Epithelial cell of prostate (primary cell): ENCODE measurements at places on chromosomes 5 and 9.

DNA sequence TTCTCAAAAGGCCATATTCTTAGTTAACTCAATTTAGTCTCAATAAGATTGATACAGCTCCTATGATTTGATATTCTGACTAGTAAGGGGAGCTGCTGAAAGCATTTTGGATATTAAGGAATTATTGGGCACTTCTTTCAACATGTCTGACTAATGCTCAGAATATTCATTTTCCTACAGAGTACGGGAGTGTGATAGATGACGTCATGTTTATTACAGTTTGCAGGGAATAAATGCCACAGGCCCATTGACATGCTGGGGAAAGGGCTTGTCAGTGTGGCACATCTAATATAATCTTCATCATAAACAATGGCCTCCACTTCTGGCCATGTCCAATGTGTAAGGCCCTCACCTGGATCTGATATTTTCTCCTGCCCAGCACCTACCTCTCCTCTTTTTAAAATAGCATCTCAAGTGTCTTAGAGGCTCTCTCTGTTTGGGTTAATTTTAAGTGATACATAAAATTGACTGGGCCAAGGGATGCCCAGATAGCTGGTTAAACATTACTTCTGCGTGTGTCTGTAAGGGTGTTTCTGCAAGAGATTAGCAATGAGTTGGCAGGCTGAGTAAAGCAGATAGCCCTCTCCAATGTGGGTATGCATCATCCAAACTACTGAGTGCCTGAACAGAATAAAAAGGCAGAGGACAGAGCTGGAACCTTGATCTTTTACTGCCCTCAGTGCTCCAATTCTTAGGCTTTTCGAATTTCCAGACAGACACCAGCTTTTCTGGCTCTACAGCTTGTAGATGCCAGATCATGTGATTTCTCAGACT, 99.3 kb downstream of the SLC24A2 start:
- peak; percentile 0 for DNase-seq

GRCh38 chr5:148512498-148512897, 128.7 kb downstream of the FBXO38 start:
- no peak for DNase-seq

- no peak for DNase-seq
Measured at GRCh38 chr9:17813798-17814197, 234.9 kb downstream of the SH3GL2 start.

- no peak for DNase-seq
Measured at GRCh38 chr5:14416621-14417275, 164.8 kb upstream of the OTULINL start.

DNA sequence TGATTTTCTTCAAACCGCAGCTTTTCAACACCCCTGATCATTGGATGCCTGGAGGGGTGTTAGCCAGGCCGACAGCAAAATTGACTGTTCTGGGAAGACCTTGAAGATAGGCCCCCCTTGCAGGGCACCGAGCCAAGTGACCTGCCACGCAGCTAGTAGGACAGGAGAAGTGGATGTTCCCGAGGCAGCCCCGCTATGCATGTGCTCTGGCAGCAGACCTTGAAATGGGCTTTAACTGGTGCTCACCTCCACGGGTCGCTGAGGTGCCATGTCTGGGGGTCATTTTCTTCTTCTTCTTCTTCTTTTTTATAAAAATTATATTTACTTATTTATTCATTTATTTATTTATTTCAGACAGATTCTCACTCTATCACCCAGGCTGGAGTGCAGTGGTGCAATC, 12.6 kb downstream of the FGF18 start:
- DNase-seq: no peak

- no peak for DNase-seq
Measured at GRCh38 chr5:42057254-42057690, 132.2 kb downstream of the FBXO4 start.

GRCh38 chr9:124749781-124750180, 21.3 kb downstream of the NR6A1 start:
- no peak for DNase-seq

GRCh38 chr9:114070188-114071103, 7.7 kb downstream of the AMBP start:
- no peak for DNase-seq

DNA sequence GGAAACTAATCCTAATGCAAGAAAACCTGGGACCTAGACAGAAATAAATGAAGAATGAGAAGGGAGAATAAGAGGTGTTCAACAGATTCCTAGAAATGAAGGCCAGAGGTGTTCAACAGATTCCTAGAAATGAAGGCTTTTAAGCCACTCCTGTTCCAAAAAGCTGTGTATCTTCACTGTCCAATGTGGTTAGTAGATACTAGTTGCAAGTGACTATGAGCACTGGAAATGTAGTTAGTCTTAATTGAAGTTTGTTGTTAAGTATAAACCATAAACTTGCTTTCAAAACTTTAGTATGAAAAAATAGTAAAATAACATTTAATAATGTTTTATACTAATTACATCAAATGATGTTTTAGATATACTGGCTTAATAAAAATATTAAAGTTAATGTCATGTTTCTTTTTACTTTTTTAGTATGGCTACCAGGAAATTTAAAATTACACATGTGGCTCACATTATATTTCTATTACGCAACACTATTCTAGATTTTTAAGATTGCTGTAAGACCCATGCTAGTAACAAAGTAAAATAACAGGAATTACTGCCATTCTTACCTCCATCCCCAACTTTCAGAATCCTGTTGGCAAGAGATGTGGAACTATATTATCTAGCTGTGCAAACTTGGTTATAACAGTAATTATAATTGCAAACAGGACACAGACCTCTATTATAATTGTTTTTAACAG, 57.5 kb downstream of the RICTOR start:
- no peak for DNase-seq

DNA sequence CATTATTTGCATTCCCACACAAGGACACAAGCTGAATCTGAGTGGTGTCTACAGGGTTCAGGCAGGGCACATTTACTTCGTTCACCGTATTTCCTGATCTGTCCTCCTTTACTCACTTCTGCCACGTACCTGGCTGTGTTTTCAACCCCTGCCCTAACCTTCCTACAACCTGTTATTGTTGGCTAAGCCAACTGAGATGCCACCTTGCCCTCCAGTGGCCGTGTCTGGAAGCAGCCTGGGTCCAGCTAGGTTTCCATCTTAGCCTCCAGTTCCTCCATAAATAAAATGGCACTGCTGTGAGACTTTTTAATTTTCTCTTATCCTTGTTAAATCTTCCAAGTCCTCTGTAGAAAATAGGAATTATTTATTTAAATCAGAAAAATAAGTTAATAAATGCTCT, 64.8 kb downstream of the ATP10B start:
- no peak for DNase-seq

GRCh38 chr9:70170151-70170790, 88.5 kb upstream of the SMC5 start:
- DNase-seq: no peak

GRCh38 chr5:154784856-154785255, 29.7 kb downstream of the LARP1 start:
- no peak for DNase-seq

DNA sequence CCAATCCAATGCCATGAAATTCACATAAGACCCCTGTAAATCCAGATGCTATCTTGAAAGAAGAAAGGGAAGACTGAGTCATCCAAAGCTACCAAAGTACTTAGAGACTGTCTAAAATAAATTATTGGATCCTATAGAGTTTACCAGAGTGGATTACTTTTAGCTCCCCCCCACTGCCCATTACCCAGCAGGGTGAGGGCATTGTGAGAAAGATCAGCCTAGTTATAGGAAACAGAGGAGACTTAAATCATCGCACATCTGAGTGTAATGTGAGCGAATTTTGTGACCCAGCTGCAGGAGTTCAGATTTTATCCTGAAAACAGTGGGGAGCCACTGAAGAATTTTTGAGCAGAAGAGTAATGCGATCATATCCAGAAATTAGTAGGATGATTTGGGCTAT, 1.6 kb upstream of the ENHO start:
- DNase-seq: no peak

- no peak for DNase-seq
Measured at GRCh38 chr5:65307931-65308330, 173.8 kb downstream of the ADAMTS6 start.

GRCh38 chr5:176806137-176806536, 4.2 kb upstream of the UNC5A start:
- no peak for DNase-seq

- no peak for DNase-seq
Measured at GRCh38 chr5:10631316-10631996, 67.6 kb downstream of the ANKRD33B start.

- DNase-seq: no peak
Measured at GRCh38 chr5:72597456-72597948, 90.3 kb upstream of the ZNF366 start.

- DNase-seq: no peak
Measured at GRCh38 chr5:140134277-140134935, 8.7 kb downstream of the IGIP start.

DNA sequence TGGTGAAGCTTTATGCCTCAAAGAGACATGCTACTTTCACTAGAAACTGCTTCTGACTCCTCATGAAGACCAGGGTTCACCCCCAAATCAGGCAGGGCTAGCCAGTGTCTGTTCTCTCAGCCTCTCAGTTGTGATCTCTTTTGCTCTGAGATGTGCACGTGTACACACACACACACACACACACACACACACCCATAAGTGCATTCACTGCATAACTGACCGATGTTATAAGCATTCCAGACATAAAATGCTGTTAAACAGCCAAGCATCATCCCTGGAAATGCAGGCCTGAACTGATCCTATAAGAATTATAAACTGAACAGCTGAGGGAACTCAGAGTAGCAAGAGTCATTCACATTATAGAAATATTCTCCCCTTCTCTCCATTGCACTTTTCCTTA, 85.0 kb downstream of the FSTL4 start:
- DNase-seq: no peak

DNA sequence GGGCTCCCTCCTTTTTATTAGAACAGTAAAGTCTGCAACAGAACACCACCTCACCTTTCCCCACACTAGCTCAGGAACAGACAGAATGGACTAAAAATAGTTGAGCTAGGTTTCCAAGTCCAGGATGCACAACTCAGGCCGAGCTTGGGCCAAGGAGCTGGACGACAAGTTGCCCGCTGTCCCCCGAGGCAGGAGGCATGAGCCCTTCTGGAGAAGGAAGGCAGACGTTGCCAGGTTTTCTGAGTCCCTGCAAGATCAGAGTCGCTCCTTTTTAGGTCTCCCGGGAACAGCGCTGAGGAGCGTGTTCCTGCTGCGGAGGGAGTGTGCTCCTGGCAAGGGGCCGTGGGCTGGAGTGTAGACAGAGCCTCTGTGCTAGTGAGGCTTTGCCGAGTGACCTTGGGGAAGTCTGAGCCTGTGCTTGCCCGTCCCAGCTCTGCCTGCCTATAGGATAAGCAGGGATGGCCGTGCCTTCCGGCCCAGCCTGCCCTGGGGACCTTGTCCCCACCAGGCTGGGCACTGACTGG, 121.6 kb downstream of the WNK2 start:
- DNase-seq: no peak

DNA sequence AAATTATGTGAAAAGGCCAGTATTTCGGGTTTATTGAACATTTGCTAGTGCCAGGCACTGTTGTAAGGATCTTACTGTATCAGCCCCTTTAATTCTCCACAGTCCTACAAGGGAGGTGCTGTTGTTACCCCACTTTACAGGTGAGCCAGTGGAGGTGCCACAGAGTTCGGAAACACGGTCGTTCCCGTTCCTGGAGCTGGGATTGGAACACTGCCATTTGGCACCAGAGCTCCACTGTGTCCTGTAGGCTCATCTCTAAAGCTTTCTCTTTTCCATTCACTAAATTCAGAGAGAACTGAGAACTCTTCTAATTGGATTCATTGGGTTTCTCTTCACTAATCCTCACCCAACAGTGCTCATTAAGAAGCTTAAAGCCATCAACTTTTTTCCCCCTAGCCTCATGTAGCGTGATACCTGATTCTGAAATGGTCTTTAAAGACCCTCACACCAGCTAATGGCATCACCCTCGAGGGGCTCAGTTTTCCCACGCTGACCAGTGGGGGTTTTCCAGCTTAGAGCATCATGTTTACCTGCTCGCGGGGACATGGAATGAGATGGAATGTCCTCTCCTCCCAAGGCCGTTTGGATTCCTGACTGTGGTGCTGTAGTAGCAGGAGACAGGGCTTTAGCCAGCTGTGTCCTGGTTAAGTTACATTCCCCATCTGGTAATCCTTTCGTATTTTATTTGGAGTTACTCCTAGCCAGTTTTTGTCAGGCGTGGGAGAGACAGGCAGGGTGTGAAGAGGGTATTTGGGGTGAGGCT, 5.8 kb downstream of the ERGIC1 start:
- no peak for DNase-seq

GRCh38 chr5:114387433-114387832, 25.6 kb downstream of the KCNN2 start:
- no peak for DNase-seq

DNA sequence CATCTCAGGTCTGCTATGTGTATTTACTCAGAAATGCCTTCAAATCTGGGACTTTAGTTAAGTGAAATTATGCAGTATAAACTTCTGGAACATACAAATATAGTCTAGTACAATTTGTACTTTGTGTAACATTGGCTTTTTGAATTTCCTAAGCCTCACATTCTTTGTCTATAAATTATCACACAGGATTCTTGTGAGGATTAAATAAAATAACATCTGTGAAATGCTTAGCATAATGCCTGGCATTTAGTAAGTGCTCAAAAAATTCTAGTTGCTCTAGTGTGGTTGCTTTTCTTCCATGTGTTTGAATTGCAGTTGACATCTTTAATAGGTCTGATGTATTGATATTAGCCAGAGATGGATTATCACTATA, 2.6 kb downstream of the HMMR start:
- no peak for DNase-seq

DNA sequence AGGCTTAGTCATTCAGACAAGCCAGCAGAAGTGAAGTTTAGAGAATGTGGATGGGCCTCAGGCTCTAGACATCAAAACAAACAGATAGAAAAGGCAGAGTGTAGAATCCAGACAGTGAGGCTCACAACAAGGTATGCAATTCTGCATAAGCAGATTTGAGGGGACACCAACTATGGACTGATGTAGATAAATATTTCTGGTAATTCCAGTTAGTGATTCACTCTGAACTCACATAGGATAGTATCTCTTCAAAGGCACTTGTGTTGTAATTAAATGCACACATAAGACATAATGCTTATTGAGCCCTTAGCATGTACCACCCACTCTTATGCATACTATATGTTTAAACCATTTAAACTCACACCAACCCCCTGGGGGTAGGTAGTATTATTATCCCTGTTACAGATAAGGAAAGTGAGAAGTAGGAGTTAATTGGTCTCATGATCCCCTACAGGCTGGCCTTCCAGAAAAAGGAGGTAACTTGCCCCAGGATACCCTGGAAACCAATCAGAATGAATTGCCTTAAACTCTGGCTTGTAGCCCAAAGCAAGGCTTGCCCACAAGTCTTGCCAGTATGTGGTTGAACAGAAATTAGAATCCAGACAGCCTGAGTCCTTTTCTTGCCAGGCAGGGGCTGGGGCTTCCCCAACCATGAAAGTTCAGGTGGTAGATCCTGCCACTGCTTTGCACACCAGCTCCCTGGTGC, 39.5 kb upstream of the HSPB3 start:
- DNase-seq: peak; percentile 83

GRCh38 chr5:138271281-138271680, 3.1 kb downstream of the GFRA3 start:
- no peak for DNase-seq
